ENCODE measurements at places on chromosomes 5 and 9.
A peak's percentile ranks its signal among the peaks of the same experiment; 100 is the strongest.

DNA sequence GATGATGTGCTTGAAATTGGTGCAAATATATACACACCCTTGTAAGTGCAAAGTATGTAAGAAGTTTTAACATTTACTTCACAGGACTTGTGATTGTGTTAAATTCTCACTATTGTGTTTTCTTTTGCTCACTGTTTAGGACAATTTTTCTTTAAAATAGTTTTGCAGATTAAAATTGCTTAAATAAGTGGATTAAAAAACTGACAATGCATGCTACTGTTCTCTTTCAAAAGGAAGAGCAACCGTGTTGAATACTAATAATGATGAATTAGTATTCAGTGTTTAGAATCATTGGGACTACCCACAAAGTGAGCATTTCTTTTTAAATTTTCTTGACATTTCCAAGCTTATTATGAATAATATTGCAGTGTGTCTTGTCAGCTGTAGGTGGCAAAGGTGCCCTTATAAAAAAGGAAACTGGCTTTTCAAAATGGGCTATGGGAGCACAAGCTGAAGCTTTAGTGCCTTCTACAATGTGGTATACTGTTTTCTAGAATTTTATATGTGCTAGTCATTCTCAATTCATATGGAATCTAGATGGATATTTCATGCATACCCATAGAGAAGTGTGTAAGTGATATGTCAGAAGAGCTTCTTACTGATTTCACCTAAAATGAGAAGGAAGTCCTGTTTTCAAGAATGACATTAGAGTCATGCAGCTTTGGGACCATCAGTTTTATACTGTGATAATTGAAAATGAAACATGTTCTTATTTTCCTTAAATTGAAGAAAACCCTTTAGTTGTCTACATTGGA lies 35.4 kb downstream of the SREK1 start:
- DNase-seq = no peak

GRCh38 chr9:87324613-87325194 lies 173.0 kb upstream of the DAPK1 start:
- DNase-seq = no peak

DNA sequence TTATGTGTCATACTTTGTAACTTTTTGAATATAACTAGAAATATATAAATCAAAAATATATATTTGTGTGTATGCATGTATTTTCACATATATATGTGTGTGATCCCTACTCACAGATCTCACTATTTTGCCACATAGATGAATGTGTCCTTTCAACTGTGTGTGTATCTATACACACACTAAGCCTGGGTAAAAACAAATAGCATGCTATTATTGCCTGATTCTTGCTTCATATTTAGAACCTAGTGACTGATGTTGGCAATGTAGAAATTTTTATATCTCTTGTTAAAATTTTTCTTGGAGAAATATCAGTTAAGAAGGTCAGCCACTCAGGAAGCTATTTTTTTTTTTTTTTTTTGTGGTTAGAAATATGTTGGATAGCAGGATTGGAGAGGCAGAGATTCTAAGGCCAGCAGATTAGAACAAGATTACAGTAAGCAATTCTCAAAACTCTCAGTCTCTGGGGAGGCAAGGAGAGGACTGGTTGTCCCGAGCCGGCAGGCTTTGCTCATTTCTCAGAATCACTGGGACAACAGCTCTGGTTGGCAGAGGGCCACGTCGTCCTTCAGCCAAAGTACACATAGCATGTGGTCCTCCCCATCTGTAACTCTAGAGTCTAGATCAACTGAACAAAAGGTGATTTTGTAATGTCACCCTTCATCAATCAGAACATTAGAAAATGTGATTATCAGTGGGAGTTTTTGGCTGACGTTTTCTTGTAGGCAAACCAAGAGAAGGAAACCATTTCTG lies 19.7 kb downstream of the C6 start:
- peak; percentile 59 for DNase-seq

GRCh38 chr9:100206899-100207298 lies 107.9 kb downstream of the INVS start:
- DNase-seq = no peak

GRCh38 chr5:89695371-89695770 lies 714.2 kb downstream of the CETN3 start:
- no peak for DNase-seq

GRCh38 chr5:123916345-123917121 lies 404.6 kb downstream of the CSNK1G3 start:
- DNase-seq = no peak

- no peak for DNase-seq
These were observed 99.2 kb downstream of the SH3TC2 start for GRCh38 chr5:148963664-148964063.

DNA sequence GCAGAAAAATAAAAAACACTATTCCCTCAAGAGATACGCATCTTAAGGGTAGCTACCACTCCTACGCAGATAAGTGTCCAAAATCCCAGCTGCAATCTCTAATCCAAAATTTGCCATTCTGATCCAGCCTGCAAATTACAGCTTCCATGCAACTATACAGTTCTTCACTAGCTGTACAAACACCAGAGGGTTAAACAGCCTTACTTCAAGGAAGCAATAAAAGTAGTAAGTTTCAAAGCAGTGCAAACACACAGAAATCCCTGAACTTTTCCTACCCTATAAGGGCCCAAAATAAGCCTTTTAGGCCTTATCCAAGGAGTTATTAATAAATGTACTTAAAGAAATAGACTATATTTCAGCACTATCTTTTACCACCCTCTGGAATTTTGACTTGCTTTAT lies 39.5 kb downstream of the PWWP2A start:
- no peak for DNase-seq

GRCh38 chr9:132754236-132754635 lies 84.0 kb downstream of the GTF3C4 start:
- no peak for DNase-seq

DNA sequence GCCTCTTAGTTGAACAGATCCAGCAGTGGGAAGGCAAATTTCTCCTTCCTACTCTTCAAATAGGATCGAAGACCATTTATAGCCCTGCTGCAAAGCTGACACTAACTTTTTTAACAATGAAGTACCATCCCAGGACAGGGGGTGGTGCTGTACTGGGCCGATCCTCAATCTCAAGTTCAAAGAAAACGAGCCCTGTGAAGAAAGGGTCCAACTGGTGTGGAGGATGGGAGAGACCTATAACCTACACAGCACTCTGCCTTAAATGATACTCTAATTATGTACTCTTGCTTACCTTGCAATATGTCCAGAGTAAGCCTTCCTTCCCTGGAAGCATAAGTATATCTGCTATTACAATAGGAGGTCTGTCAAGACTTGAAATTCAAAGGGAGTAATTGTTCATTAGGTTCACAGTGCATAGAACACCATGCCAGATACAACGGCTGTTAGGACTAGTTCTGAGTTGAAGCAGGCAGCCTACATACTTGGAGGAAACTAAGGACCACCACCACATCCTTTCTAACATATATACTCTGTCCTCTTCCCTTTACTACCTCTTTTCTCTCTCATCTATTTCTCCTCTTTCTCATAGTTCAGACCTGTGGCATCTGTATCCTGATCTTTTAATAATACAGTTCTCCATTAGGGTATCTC lies 6.2 kb downstream of the ETF1 start:
- no peak for DNase-seq

- DNase-seq = no peak
These were observed 43.7 kb downstream of the PSD2 start for GRCh38 chr5:139839232-139839815.

DNA sequence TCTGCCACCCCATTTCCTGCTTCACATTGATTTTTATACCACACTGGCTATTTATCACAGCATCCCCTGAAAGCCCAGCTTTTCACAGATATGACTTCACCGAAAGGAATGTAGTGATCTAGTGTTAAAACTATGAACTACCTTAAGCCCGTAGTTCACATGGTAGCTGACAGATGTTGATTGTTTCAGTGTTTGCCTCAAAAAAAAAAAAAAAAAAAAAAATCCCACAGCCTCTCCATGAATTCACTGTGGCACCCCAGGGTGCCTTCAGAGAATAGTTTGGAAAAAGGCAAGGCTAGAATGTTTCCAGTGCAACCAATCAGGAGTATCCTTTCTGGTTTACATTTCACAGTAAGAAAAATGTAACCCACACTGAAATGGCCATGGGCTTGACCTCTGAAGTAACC lies 37.1 kb downstream of the GLIS3 start:
- no peak for DNase-seq

All from left hindlimb (tissue), 1 donor.